ENCODE measurements at places on chromosomes 2 and 18. TPM values are rescaled to one million over a fixed set of nuclear protein-coding genes. Genes with fewer than 3 reads are reported as not detected.

Gene MOGAT1
- total RNA-seq: 35.9 TPM

Gene DBI
- 222 TPM for total RNA-seq

Gene TSGA10
- total RNA-seq: 16.1 TPM

Gene IL1B
- total RNA-seq: 15.5 TPM

Gene MROH2A
- total RNA-seq: 0.33 TPM

Gene CASP8
- total RNA-seq: 67.1 TPM

Gene KCNG2
- total RNA-seq: not detected

Gene CLEC4F
- total RNA-seq: not detected

Gene NYAP2
- not detected for total RNA-seq
